ENCODE measurements at places on chromosomes 3 and 15. TPM values are rescaled to one million over a fixed set of nuclear protein-coding genes. Genes with fewer than 3 reads are reported as not detected.

The P2RY14 gene
- 0.04 TPM for total RNA-seq

The GOLGA8A gene
- total RNA-seq = 13.5 TPM

The C3orf18 gene
- total RNA-seq = 2.4 TPM

The FSTL1 gene
- total RNA-seq = 148 TPM

The SLC7A14 gene
- not detected for total RNA-seq

The GNAT1 gene
- total RNA-seq = 0.14 TPM

The P2RY1 gene
- total RNA-seq = 1.2 TPM

The DNAJB8 gene
- not detected for total RNA-seq

The A4GNT gene
- total RNA-seq = 0.16 TPM

The ZKSCAN7 gene
- 6.2 TPM for total RNA-seq

The GPR62 gene
- not detected for total RNA-seq

The TNFAIP8L3 gene
- total RNA-seq = 0.05 TPM

The NEIL1 gene
- total RNA-seq = 1.5 TPM

The TUBGCP5 gene
- 16.8 TPM for total RNA-seq

The CHRNB4 gene
- total RNA-seq = not detected

The CORO2B gene
- not detected for total RNA-seq

The TICRR gene
- total RNA-seq = 24.9 TPM

The ALAS1 gene
- total RNA-seq = 50.3 TPM

The ARGFX gene
- 1.1 TPM for total RNA-seq

The ABHD6 gene
- 4.3 TPM for total RNA-seq

The CCR1 gene
- total RNA-seq = not detected

The ATP13A5 gene
- 0.06 TPM for total RNA-seq

The ZNF621 gene
- total RNA-seq = 8.6 TPM

The CELSR3 gene
- total RNA-seq = 1.1 TPM

The NECTIN3 gene
- 70.8 TPM for total RNA-seq

The LRRN1 gene
- 20.2 TPM for total RNA-seq

The IP6K1 gene
- 28.7 TPM for total RNA-seq

The SLC35A5 gene
- total RNA-seq = 37.1 TPM

The KNG1 gene
- total RNA-seq = not detected

The GRM7 gene
- total RNA-seq = not detected

The PRICKLE2 gene
- total RNA-seq = 0.23 TPM

The FEZF2 gene
- not detected for total RNA-seq

The MYRIP gene
- total RNA-seq = not detected

All from SJCRH30 (cell line).